ENCODE measurements at places on chromosomes 11 and 22.

GRCh38 chr11:94032066-94032465 is 10.9 kb downstream of the HEPHL1 start:
- no peak for DNase-seq

DNA sequence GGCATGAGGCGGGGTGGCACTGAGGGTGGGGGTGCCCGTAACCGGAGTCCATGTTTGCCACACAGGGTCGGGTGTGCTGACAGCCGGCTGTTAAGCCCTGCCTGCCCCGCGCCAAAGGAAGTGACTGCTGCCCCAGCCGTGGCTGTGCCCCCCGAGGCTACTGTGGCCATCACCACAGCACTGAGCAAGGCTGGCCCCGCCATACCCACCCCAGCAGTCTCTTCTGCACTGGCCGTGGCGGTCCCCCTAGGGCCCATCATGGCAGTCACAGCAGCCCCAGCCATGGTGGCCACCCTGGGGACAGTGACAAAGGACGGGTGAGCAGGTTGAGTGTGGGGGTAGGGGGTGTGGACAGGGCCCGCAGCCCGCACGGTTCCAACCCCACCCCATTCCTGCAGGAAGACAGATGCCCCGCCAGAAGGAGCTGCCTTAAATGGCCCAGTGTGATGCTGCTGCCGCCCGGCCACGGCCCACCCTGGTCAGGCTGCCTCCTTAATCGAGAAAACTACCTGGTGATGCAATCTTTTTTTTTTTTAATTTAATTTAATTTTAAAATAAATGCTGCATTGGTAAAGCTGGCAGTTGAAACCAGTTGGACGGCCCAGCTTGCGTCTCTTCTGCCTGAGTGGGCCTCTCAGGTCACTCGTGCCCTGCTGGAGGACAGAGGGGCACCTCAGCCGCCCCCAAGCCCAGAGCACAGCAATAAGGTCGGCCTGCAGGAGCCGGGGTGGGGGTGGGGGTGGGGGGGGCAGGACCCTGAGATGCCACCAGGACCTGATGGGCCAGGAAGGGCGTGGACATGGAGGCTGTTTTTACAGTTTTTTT is 30.8 kb downstream of the SBF1 start:
- DNase-seq, result no peak

DNA sequence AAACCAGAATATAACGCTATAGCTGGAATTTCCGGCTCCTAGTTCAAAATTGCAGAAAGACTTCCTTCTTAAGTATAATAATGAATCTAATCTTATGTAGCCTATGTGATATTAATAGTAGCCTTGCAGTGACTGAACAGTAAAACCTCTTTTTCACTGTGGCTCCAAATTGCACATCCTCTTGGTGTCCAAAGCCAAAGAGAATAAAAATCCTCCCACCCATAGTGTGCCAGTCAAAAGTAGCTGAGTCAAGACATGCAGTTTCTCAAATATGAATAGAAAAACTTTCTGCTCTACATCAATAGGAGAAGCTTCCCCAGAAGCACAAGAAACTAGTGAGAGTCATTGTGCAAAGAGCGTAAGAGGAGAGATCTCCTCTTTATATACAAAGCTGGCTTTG is 76.0 kb upstream of the PICALM start:
- DNase-seq, result no peak

- peak; percentile 79 for DNase-seq
Measured at GRCh38 chr11:16945671-16946469, 68.3 kb downstream of the PLEKHA7 start.

GRCh38 chr11:62875698-62876478 is 4.8 kb upstream of the SLC3A2 start:
- DNase-seq, result no peak

GRCh38 chr11:85767246-85767945 is 43.5 kb downstream of the SYTL2 start:
- no peak for DNase-seq

DNA sequence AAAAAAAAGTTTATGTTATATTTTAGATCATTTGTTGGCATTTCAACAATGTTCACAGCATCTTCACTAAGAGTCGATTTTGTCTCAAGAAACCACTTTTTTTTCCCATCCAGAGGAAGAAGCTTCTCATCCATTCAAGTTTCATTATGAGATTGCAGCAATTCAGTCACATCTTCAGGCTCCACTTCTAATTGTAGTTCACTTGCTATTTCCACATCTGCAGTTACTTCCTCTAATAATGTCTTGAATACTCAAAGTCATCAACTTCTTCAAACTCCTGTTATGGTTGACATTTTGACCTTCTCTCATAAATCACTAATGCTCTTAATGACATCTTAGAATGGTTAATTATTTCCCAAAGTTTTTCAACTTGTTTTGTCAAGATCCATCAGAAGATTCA is 61.3 kb upstream of the CHORDC1 start:
- DNase-seq, result no peak

- DNase-seq, result no peak
Measured at GRCh38 chr11:128509621-128510389, 77.6 kb downstream of the ETS1 start.

DNA sequence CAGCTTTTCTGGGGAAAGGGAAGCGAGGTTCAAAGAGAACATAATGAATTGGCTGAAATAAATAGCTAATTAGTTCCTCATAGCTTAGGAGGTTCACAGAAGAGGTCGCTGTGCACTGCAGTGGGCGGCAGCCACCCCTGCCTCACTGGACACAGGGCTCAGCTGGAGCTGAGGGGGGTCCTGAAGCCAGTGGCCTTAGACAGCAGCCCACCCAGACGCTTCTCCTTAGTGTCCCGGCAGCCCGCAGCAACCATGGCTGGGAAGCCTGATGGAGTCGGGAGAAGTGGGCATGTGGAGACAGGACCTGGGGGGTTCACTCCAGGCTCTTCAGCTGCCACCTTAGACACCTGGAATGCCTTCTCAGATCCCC is 75.4 kb downstream of the TRIM29 start:
- DNase-seq, result no peak

- peak; percentile 83 for DNase-seq
Measured at GRCh38 chr22:26360169-26360885, 68.7 kb upstream of the ASPHD2 start.

GRCh38 chr11:76629853-76630599 is 40.5 kb downstream of the LRRC32 start:
- DNase-seq, result no peak

DNA sequence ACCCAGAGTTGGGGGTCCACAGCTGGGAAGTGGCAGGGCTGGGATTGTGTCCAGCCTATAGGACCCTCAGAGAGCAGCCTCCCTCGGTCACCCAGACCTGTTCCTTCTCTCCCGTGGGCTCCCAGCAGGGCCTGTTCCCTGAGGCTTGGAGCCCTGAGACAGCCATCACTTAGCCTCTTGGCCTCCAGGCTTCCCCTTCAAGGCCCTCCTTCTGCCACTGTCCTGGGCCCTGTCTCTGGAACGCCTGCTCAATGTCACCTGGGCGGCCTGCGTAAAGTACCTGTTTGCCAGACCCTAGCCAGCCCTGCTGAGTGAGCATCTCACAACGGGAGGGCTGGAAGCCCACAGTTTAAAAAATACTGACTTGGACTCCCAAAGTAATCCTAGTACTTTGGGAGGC is 6.5 kb downstream of the MGAT3 start:
- no peak for DNase-seq

- DNase-seq, result peak; percentile 37
Measured at GRCh38 chr11:73334384-73335203, 26.5 kb downstream of the ARHGEF17 start.

- no peak for DNase-seq
Measured at GRCh38 chr11:102933627-102934026, 21.9 kb downstream of the MMP13 start.

GRCh38 chr22:30246814-30247376 is 336 bp upstream of the LIF start:
- no peak for DNase-seq

GRCh38 chr11:15471895-15472799 is 357.4 kb downstream of the INSC start:
- peak; percentile 99 for DNase-seq

GRCh38 chr11:134340354-134340964 is 8.7 kb downstream of the GLB1L2 start:
- DNase-seq, result peak; percentile 14

- DNase-seq, result peak; percentile 63
Measured at GRCh38 chr11:83219095-83219494, 25.6 kb downstream of the ANKRD42 start.

GRCh38 chr11:75548595-75549272 is 13.3 kb upstream of the SERPINH1 start:
- DNase-seq, result no peak

- peak; percentile 98 for DNase-seq
Measured at GRCh38 chr11:88250566-88251242, 75.5 kb upstream of the RAB38 start.

DNA sequence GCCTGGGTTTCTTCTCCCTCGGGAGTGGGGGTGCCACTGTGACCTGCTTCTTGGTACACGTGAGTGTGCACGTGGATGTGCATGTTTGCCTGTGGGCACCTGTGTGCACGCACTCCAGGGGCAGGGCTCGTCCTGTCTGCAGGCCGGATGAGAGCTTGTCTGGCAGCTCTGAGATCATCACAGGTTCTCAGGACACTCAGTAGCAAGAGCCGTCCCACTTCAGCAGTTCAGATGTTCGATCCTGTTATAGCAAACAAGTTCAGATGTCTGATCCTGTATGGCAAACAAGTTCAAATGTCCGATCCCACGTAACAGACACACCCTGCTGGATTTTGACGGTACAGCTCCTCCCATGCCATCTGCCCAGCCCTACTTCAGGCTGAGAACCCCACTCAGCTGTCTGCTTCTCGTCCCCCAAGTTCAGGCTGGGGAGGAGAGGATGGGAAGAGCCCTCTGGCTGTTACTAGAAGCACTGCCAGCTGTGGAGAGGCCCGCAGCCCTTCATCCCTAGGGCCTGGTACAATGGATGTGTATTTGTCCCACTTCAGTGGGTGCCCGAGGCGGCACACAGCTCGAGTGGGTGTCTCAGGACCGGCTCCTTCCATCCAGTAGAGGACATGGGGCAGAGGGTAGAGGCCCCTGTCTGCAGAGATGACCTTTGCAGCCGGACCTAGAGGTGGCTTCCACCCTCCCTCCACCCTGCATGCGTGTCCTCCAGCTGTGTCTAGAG is 1126.9 kb downstream of the BRD1 start:
- DNase-seq, result peak; percentile 11

GRCh38 chr11:9757809-9758636 is 94.1 kb downstream of the SWAP70 start:
- DNase-seq, result peak; percentile 93

DNA sequence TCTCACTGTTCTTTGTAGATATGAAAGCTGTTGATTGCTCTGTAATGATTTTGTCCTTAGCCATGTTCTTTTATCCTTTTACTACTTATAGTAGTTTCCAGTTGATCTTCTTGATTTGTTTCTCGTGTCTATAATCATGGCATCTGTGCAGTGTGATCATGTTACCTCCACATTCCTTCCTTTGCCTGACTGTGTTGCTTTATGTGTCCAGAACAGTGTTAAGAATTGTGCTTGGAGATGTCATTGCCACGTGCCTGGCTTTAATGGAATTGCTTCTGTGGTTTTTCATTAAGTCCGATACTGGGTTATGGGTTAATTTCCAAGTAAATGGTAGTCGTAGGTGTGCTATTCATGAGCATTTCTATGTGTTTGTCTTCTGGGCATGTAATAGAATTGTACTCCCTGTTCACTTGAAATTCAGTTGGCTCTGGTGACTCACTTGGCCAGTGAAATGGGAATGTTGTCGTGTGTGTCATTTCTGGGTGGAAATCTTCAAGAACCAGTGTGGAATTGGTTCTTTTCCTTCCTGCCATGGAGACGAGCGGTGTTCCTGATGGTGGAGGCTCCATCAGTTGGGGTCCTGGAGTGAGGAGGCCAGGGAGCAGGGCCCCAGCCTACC is 6.8 kb downstream of the GTSE1 start:
- no peak for DNase-seq

GRCh38 chr11:97943493-97943892 is 1077.3 kb upstream of the CNTN5 start:
- no peak for DNase-seq

GRCh38 chr22:23522623-23523251 is 57.4 kb downstream of the IGLL1 start:
- peak; percentile 86 for DNase-seq

- no peak for DNase-seq
Measured at GRCh38 chr11:67111261-67111660, 7.8 kb upstream of the KDM2A start.

- no peak for DNase-seq
Measured at GRCh38 chr11:80362563-80363340, 921.9 kb upstream of the TENM4 start.

DNA sequence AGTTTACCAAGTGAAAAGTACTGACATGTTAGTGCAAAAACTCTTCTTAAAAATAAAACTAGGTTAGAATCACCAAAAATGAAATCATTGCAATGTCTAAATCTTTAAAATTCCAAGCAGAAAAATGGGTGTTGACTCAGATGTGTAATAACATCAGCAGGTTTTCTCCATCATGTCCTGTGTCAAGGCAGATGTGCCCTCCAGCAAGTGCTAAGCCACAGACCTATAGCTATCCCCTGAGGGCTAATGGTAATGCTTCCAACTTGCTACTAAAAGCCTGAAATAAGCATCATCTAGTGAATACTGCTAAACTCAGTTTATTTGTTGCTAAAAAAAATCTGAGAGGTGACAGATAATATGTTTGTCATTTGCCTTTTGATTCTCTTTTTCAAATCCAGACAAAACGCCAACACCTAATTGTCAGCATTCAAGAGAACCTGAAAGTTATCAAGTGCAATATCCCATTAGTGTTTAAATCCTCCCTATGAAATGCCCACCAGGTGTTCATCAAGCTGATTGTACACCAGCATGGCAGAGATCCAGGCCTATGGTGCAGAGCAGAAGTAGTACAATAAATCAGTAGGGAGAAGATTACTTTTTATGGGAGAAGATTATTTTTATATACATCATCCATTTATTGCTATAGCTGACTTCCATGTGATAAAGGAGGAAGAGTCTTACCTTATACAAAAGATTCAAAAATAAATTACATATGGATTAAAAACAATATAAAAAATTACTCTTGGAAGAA is 55.1 kb upstream of the SYT9 start:
- peak; percentile 93 for DNase-seq

- DNase-seq, result peak; percentile 93
Measured at GRCh38 chr22:46001046-46001425, 24.1 kb upstream of the WNT7B start.

- no peak for DNase-seq
Measured at GRCh38 chr22:32587449-32587848, 112.8 kb downstream of the FBXO7 start.

DNA sequence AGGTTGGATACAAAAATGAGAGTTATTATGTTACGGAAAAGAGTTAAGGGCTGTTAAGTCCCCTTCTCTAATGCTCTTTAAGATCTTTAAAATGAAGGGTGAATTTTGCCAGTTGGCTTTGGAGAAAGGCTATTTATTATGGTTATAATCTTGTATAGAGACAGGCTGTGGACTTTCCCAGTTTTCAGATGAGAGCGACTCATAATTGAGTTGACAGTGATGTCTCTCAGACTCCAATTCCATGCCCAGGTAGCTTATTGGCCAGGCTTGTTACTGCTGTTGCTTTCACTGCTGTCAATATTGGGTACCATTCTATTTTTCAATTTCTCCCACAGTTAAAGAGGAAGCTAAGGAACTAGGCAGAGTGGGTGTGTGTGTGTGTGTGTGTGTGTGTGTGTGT is 13.1 kb downstream of the ENDOD1 start:
- DNase-seq, result no peak
